ENCODE measurements at places on chromosomes 7 and 10.

GRCh38 chr10:72736828-72737220, 44.9 kb downstream of the MCU start:
- DNase-seq = no peak

- DNase-seq = no peak
These were observed 5.4 kb downstream of the PPP1R17 start for GRCh38 chr7:31692451-31692850.

- DNase-seq = no peak
These were observed 118.6 kb downstream of the PON1 start for GRCh38 chr7:95205665-95206225.

GRCh38 chr10:74022926-74023629, 25.2 kb downstream of the VCL start:
- DNase-seq = no peak

DNA sequence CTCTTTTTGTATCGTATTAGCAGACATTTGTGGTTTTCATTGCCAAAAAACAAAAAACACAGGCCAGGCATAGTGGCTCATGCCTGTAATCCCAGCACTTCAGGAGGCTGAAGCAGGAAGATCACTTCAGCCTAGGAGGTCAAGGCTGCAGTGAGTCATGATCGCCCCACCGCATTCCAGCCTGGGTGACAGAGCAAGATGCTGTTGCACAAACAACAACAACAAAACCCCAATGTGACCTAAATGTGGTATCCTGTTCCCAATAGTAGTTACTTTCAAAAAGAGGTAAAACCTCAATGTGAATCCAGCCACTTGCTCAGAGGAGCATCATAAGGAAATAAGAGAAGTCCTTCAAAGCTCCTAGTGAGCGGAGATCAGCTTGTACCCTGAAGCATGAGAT, 45.8 kb upstream of the SKAP2 start:
- DNase-seq = no peak

GRCh38 chr7:104857458-104858425, 156.3 kb upstream of the KMT2E start:
- DNase-seq = no peak

- DNase-seq = no peak
These were observed 24.9 kb downstream of the CALD1 start for GRCh38 chr7:134804351-134804750.

DNA sequence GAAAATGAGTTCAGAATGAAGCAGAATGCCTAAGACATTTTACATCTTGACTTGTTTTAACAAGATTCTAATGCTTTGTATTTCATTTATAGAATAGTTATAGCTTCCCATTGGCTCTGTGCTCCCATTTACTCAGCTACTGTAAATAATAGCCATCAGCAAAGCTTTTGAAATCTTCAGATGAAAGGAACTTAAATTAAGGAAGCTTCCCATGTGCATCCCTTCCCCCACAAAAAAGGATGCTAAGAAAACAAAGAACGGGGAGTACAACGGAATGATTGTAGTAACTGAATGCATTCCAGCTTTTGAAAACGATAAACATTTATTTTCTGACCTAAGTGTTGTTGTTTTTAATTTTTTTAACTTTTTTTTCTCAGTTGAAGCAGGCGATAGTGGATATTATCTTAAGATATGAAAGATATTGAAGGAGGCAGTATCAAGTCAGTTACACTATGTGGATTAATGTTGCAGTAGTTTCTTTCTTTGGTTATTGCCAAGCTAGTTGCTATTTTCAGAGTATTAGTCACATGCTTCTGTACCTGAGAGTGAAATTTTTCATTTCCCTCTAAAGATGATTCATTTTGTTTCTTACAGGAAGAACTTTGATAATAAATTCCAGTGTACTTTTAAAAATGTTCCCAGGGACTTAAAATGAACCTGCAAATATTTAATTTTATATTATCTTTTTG, 129.2 kb downstream of the KCND2 start:
- no peak for DNase-seq

DNA sequence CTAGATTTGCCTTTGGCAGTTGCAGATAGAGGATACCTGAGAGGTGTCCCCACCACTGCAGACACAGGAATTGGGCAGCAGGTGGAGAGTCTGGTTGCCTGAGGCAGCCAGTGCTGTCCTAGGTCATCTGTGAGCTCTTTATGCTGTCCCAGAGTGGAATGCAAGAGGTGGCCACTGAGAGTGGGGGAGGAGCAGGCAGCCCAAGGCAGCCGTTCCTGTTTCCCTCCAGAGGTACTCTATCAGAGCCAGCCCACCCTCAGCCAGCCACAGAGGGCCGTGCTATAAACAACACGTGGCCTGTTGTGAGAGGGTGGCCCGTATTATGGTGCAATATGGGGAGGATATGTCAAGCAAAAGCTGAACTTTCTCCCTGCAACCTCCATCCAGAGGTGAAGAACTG, 8.5 kb downstream of the LRRC18 start:
- no peak for DNase-seq

- no peak for DNase-seq
These were observed 211.0 kb downstream of the LRRN3 start for GRCh38 chr7:111301891-111302290.

DNA sequence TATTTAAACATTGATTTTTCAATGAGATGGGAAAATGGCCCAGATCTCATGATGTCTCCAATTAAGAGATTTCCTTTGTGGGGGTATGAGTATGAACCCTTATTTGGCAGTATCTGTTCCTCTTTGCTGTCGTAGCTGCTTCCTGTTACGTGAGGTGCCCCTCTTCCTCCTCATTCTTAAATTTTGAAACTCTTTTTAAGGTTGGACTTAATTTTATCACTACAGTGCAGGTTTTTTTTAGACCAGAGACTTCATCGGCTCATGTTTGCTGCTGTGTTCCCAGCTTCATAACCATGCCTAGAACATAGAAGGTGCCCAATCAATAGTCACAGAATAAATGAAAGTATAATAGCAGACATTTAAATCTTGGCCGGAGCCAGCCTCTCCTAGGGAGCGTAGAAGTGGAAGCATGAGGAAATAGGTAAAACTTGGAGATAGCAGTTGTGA, 2.4 kb downstream of the MIOS start:
- no peak for DNase-seq

DNA sequence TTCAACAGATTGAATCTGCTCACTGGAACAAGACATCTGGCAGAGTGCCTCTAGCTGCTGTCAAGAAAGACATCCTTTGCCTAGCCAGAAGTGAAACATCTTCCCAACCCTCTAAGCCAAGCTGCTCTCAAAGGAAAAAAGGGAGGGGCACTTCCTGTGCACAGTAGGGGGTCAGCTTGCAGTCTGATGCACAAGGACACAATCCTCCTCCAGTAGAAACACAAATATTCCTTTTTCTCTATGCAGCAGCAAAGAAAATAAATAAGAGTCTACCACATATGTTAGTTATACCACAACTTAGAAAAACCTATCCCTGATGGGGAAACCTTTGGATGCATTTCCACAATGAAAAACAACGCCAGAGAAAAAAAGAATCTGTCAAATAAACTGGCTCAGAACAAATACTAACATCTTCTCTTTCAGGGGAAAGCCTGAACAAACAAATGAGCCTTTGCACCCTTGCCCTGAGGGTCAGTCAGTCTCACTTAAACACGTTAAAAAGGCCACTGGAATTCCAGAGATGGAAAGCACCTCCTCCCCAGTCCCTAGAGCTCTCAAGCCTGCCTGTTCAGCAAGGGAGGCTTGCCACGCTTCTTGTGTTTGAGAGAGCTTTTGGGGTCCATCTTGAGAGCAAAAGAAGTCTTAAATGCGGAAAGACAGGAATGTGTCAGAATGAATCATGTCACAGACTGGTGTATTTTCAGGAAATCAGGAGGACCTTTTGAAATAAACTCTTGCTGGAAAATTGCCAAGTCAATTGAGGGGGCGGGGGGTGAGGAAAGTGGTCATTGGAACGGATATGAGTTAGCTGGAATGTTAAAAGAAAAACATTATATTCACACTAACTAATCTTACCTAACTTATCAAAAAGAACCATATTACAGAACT, 7.5 kb downstream of the LAMB1 start:
- DNase-seq = no peak

DNA sequence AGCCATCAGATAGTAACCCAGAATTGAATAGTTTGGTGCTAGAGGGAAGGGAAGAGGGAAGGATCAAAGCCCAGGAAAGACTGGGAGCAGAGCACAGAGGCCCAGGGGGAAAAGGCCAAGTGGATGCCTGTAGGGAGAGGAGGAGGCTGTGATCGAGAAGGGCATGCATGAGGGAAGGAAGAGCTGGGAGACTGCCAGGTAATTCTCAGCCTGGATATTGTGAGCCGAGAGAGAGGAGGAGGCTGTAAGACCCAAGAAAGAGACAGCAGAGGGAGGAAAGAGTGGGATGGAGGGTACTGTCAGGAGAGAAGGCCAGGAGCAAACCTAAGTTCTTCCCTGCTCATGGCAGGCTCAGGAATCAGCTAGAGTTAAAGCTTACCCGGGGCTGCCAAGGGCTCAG, 178.2 kb downstream of the CCDC3 start:
- no peak for DNase-seq

GRCh38 chr10:78450807-78451485, 417.3 kb downstream of the RPS24 start:
- no peak for DNase-seq

Measured in NCI-H1930 (cell line).